Endothelial cell of umbilical vein (primary cell): ENCODE measurements at places on chromosomes 3 and 15.

- DNase-seq, result no peak
These were observed 46.1 kb downstream of the CACNA2D3 start for GRCh38 chr3:54168451-54168850.

GRCh38 chr3:12318758-12319621 lies 30.1 kb downstream of the PPARG start:
- DNase-seq, result peak; percentile 57

GRCh38 chr3:184785890-184786279 lies 26.1 kb upstream of the VPS8 start:
- no peak for DNase-seq

GRCh38 chr15:36301947-36302346 lies 277.5 kb upstream of the CDIN1 start:
- DNase-seq, result no peak

- no peak for DNase-seq
These were observed 88.6 kb upstream of the ZNF385D start for GRCh38 chr3:21839592-21839991.

GRCh38 chr15:53580366-53580765 lies 179.1 kb downstream of the WDR72 start:
- DNase-seq, result peak; percentile 22

DNA sequence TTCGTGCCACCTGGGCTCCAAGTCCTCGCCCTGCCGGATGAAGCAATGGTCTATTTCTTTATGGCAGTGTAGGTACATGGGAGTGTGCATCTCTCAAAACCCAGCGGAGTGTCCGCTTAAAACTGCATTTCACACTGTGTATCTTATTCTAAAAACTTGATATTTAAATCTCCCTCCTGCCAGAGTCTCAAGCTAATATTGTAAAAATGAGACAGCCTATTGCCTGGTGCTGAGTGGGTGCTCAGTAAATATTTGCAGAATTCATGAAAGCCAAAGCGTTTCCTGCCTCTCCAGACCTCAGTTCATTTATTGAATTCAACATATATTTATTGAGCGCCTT lies 330 bp upstream of the TBC1D2B start:
- no peak for DNase-seq

DNA sequence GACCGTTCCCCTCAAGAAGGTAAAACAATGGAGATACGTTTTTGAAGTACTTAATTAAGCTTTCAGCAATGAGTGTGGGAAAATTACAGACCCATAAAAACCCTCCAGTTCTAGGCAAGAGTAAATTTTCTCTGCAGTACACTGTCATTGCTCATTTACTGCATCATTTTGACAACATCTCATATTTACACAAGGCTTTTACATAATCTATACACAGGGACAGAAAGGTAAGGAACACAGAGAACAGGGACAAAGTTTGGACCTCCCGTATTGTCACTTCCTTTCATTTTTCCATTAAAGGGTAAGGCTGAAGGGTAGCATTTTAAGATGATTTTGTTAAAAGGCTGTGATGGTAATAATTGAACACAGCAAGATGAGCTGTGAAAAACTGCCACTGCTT lies 7.4 kb upstream of the HGD start:
- DNase-seq, result no peak

GRCh38 chr15:43484455-43484854 lies 8.5 kb downstream of the TP53BP1 start:
- no peak for DNase-seq

- DNase-seq, result peak; percentile 75
These were observed 455.0 kb upstream of the THBS1 start for GRCh38 chr15:39125904-39126303.

DNA sequence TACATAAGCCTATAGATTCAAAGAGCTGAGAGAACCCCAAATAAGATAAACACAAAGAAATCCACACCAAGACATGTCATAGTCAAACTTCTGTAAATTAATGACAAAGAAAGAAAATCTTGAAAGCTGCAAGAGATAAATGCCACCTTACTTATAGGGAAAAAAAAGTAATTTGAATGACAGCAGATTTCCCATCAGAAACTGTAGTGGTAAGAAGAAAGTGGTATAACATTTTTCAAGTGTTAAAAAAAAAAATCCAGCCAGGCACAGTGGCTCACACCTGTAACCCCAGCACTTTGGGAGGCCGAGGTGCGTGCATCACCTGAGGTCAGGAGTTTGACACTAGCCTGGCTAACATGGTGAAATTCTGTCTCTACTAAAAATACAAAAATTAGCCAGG lies 37.4 kb downstream of the CFAP92 start:
- DNase-seq, result no peak

- no peak for DNase-seq
These were observed 136.3 kb downstream of the LRRK1 start for GRCh38 chr15:101055411-101055810.

DNA sequence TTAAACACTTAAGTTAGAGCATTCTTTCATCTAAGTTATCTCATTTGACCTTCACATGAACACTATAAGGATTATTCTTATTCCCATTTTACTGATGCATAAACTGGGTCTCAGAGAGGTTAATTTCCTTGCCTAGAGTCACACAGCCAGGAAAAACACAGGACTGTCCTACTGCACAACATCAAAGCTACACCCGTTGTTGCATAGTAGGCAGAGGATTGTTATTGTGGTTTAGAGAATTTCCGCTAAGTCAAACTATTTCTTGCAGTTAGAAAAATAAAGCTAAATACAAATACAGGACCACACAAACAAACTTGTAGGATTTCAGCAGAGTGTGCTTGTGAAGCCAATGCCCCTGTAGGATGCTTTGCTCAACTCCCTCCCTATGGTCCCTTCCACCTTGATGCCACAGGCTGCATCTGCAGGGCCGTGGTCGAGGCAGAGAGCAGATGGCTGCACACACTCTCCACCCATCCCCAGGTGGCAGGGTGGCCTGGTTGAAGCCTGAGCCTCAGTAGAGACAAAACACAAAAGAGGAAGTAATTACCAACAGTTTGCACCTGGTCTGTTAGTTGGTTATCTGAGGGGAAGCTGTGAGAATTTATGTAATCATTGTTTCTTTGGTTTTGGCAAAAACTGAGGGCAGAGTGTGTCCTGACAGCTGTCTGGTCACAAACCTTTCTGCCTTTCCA lies 41.1 kb upstream of the SKOR1 start:
- no peak for DNase-seq

GRCh38 chr3:72031581-72031980 lies 246.6 kb upstream of the PROK2 start:
- no peak for DNase-seq

DNA sequence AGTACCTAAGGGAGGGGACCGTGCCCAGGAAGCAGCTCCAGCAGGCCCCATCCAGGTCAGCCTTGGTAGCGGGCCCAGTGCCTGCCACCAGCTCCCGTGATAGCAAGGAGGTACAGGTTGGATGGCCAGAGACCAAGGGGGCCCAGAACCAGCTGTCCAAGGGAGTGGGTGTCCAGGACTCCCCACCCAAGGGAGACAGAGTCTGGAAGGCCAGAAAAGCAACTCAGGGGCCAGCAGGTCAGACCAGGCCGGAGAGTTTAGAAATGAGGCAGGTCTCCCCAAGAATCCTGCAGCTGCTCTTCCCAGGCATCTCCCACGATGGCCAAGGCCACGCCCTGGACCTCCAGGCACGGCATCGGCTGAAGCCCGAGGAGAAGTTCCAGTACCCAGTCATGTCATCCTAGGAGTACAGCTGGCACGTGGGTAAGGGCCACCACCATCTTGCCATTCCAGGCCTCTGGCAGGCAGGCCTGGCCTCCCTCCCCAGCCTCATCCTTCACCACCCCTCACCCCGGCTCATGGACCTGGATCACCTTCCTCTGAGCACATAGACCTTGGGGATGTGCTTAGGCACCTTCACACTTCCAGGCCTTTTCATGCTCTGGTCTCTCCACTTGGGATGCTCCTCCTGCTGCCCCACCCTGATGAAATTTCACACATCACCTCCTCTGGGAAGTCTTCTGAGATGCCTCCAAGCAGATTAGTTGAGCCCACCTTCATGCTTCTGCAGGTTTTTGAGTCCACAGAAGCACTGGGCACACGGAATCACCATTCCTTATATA lies 30.5 kb downstream of the DNASE1L3 start:
- DNase-seq, result no peak

- peak; percentile 63 for DNase-seq
These were observed 749 bp downstream of the RAB8B start for GRCh38 chr15:63189941-63190768.

GRCh38 chr15:72534523-72534922 lies 60.4 kb downstream of the ARIH1 start:
- no peak for DNase-seq

GRCh38 chr15:34988027-34988902 lies at the start of gene ZNF770:
Gene ZNF770 (minus strand): TSS chr15:34988287. CDS start chr15:34983434, 4,853 bp downstream.
- DNase-seq, result peak; percentile 82

GRCh38 chr3:170356596-170357175 lies 829 bp upstream of the SKIL start:
- DNase-seq, result peak; percentile 81

DNA sequence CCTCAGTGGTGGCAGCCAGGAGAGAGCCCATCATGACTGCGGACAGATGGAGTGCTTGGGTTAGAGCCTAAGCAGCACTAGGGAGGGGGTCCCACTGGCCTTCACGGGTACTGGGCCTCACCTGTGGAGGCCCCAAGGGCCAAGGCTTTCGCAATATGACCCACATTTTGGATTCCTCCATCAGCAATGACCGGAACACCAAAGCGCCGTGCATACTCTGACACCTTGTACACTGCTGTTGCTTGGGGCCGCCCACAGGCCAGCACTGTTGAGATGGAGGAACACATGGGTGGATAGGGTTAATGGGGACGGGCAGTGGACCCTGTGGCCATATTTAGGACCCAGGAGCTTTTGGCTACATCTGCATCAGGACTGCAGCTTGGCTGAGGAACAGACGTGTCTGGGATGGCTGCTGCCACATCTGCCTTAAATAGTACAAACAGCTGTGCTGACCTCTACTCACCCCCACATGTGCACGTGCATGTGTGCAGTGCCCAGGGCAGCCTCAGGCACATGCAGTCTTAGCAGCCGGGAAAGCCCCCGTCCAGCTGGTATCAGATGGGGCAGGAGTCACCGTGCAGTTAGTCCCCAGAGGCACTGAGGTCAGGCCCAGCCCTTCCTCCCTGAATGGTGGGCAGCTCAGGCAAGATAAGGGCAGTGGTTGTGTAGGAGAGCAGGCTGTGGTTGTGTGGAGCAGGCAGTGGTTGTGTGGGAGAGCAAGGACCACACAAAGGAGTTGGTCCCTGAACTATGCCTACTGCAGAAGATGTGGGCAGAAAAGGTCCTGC lies 3.3 kb downstream of the NDUFAF3 start:
- DNase-seq, result no peak

- no peak for DNase-seq
These were observed 201.9 kb upstream of the MCTP2 start for GRCh38 chr15:94029495-94029894.

DNA sequence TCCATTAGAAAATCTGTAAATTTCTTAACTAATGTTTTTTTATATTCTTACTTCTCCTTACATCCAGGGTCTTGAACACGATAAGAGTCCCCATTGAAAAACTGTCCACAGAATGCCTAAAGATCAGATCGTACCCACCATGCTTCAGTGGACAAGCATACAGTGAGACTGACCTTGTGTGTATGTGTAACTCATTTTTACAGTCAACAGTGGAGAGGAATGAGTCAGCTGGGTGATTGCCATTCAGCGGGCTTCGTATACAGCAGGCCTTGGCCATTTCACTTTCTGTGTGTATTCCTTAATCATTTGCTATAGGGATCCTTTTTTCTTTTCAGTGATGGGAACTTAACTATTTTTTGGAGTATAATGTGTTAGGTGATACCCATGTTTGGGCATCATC lies 10.6 kb downstream of the PARP14 start:
- DNase-seq, result peak; percentile 10

- no peak for DNase-seq
These were observed 50.7 kb upstream of the AP4E1 start for GRCh38 chr15:50857763-50858162.

DNA sequence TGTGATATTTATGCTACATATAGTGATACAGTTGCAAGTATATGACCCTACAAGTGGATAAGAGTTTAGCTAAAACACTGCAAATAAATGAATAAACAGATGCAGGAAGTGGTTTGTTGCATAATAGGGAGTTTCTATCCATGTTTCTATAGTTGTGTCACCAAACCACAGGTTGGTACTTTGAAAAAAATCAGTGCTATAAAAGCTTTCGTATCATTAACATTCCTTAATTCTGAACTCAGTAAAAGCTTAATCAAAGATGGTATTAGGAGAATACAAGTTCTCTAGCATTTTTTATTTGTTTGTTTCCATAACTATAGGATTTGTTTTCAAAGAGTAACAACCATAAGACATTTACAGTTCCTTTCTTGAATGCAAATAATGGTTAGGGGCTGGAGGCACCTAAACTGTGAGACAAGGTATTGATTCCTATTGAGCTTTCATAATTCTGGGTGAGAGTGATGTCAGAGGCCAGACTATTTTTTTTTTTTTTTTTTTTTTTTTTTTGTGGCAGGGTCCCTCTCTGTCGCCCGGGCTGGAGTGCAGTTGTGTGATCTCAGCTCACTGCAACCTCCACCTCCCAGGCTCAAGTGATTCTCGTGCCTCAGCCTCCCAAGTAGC lies 29.6 kb downstream of the CPOX start:
- DNase-seq, result no peak

- no peak for DNase-seq
These were observed 3.4 kb upstream of the PARP14 start for GRCh38 chr3:122677216-122677615.

DNA sequence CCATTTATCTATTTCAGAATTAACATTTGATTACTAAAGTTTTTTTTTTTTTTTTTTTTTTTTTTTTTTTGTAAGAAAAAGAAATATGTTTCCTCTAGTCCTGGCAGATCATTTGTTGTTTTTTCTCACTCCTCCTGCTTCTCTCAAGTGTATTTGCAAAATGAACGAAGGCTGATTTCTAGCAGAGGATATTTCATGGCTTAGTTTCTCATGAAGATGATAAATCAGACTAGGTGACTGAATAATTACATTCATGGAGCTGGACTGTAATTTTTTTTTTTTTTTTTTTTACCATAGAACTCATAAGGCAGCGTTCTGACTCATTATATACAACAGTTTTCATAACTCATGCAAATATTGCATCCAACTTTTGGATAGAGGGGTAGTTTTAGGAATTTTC lies 332.5 kb upstream of the SEMA6D start:
- no peak for DNase-seq

DNA sequence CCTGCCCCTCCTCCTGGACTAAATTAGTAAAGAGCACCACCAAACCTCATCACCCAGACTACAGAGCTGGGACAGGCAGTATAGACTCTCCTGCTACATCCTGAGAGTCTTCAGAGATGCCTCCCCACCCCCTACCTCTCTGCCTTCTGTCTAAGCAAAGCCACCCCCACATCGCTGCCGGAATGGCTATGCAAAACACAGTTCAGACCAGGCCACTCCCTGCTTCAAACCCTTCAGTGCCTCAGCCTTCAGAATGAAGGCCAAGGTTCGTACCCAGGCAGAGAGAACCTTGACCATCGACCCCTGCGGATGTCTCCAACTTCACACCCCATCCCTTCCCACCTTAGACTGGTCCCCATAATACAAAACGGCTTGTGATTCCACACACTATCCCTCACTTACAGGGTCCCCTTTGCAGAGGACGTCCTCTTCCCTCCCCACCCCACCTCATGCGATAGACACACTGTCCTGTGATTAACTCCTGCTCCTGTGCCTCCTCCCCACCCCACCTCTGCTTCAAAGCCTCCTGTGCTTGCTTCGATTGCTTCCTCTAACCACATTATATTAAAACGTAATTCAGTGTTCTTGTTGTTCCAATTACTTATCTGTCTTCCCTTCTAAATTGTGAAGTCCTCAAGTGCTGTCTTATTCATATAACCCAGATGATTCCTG lies 175.3 kb downstream of the UACA start:
- no peak for DNase-seq

- DNase-seq, result no peak
These were observed 52.8 kb upstream of the UTS2B start for GRCh38 chr3:191383124-191383523.

- DNase-seq, result no peak
These were observed 98.7 kb downstream of the UBE2E2 start for GRCh38 chr3:23301819-23302218.
